ENCODE measurements at places on chromosomes 6 and 20.

- no peak for DNase-seq
Measured at GRCh38 chr6:75113446-75113845, 92.4 kb downstream of the COL12A1 start.

DNA sequence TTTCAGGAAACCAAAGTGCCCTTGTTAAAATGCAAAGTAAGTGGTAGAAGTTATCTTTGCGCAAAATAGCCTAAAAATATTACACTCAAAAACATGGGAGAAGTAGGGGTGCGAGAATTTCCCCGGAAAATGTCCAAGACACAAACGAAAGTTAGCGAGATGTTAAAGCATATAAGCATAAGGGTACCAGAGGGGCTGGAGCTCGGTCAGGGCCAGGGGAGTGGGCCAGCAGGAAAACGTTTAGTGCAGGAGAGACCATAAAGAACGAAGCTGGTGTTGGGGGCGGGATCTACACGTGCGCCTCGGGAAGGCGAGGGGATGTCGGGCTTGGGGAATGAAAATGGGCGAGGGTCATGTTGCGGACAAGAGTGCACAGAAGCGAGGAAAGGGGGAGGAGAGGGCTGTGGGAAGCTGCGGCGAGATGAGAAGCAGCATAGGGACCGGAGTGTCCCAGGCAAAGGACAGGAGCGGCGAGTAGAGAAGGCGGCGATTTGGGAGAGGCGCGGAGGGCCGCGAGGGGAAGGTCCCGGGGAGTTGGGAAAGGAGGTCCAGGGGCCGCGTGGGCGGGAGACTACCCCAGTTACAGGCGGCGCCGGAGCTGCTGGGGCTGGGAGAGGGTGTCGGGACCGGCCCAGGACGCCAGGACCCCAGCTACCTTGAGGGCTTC is 600 bp downstream of the XPO5 start:
- no peak for DNase-seq

GRCh38 chr6:111927321-111927720 is 54.1 kb upstream of the FYN start:
- DNase-seq, result no peak

- no peak for DNase-seq
Measured at GRCh38 chr20:49336786-49337185, 58.9 kb upstream of the ZNFX1 start.

- DNase-seq, result peak; percentile 16
Measured at GRCh38 chr6:3871515-3871914, 22.3 kb downstream of the FAM50B start.

GRCh38 chr6:56741472-56741871 is 98.8 kb upstream of the DST start:
- DNase-seq, result no peak

DNA sequence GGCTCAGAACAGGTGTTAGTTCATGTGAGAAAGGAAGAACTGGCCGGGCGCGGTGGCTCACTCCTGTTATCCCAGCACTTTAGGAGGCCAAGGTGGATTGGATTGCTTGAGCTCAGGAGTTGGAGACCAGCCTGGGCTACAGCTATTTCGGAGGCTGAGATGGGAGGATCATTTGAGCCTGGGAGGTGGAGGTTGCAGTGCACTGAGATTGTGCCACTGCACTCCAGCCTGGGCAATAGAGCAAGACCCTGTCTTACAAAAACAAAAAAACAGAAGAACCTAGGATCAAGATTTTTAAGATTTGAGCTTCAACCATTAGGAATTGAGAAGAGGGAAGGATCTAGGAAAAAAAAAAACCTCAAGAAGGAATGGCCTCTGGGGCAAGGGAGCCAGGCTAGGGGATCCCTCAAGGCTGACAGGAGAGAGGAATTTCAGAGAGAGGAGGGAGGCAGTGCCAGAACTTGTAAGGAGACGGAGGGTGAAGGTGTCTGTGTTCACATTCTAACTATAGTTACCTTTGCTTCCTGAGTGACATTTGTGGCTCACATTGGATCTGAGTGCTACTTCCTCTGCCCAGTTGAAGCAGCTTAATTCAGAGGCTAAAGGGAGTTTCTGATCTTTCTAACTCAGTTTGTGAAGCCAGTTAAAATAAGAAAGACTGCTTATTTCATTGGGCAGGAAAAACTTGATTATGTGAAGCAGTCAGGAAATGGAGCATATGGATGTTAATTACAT is 26.1 kb downstream of the CHMP4B start:
- DNase-seq, result no peak

GRCh38 chr6:91328241-91328640 is 741.4 kb upstream of the MAP3K7 start:
- DNase-seq, result no peak

GRCh38 chr20:64050261-64051032 is 1.0 kb upstream of the SOX18 start:
- no peak for DNase-seq

- DNase-seq, result no peak
Measured at GRCh38 chr6:160358225-160359119, 10.3 kb downstream of the SLC22A3 start.

DNA sequence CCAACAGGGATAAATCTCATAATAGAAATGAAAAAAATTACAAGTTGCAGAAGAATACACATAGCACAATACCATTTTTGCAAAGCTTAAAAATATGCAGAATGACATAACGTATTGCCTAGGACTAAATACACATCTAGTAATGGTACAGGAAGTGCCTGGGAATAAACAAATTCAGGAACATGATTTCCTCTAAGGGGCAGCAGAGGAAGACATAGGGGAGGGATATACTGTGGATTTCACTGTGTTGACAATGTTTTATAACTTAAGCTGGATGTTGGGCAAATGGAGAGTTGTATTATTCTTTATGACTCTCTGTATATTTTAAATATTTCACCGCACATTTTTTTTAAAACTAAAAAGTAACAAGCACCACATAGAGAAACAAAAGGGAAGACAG is 5.6 kb upstream of the GLO1 start:
- no peak for DNase-seq

GRCh38 chr20:16098890-16099639 is 474.2 kb downstream of the KIF16B start:
- DNase-seq, result no peak

GRCh38 chr20:22243067-22243466 is 341.3 kb downstream of the FOXA2 start:
- no peak for DNase-seq

- no peak for DNase-seq
Measured at GRCh38 chr6:132021552-132022375, 70.6 kb upstream of the CCN2 start.

DNA sequence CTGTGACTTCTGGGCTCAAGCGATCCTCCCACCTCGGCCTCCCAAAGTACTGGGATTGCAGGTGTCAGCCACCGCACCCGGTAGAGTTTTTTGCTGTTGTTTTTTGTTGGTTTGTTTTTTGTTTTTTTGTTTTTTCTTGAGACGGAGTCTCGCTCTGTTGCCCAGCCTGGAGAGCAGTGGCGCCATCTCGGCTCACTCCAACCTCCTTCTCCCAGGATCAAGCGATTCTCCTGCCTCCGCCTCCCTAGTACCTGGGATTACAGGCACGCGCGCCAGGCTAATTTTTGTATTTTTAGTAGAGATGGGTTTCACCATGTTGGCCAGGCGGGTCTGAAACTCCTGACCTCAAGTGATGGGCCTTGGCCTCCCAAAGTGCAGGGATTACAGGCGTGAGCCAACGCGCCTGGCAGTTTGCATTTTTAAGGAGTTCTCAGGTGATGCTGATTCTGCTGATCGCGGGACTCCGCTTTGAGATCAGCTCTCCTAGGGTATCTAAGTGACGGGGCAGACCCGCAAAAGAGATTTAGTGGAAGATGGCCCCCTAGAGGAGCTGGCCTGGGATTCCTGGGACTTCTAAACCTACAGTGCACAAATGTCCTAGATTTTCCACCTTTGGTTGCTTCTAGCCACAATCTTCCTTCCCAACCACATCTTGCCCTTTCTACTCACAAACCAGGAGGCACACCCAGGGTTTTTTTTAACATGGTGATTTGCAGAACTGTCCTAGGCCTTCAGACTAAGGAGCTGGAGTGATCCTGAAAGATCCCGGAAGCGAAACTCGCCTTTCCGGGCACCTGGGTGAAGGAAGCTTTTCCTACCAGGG is 45.2 kb downstream of the DPPA5 start:
- DNase-seq, result no peak

GRCh38 chr6:1908784-1909183 is 299.1 kb downstream of the FOXC1 start:
- no peak for DNase-seq

- no peak for DNase-seq
Measured at GRCh38 chr6:63527658-63528514, 44.4 kb upstream of the LOC128125822 start.

DNA sequence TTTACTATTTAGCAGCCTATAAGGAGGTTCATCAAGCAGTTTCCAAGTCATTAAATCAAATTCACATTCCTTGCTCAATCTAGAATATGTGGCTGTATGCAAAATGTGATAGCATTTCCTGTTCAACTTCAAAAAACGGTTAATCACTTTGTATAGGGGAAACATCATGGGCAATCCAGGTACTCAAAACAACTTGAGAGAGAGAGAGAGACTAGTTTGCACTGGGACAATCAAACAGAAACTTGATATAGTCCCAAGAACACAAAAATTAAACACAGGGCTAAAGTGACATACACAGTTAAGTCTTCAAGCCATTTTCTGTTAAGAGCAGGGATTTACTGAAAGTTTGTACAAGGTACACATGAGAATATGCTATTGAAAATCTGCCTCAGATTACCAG is 7.4 kb downstream of the CPNE1 start:
- DNase-seq, result no peak

- no peak for DNase-seq
Measured at GRCh38 chr6:131015630-131016263, 47.3 kb downstream of the EPB41L2 start.

DNA sequence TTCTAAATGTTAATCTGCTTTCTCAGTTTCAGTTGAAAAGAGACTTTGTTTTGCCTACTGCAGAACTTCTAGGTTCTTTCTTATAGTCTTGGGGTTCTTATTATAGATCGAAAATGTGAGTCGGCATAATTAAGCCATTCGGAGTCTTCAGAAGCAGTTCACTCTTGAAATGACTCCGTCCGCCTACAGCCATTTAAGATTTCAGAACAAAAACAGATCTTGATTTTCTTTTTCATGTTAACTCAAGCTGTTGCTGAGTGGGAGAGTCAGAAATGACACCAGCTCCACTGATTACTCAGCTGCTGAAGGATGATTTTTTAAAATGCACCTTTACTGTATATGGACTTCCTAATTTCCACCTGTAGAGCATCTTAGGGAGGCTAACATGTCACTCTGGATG is 15.9 kb downstream of the PRDM1 start:
- no peak for DNase-seq

DNA sequence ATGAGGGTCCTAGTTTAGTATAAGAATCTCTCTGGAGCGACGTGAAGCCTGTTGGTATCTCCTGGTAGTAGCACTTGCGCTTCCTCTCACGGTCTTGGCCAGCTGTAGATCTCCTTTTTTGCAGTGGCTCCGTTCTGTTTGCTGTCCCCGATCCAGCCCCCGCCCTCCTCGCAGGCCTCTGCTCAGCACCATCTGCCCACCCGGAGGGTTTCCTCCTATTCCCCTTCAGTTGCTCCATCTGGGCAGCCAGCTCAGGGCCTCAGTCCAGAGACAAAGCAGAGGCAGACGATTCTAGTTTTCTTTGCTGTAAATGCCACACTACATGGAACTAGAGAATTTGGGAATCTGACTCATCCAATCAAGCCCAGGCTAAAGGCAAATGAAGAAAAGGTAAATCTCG is 126.6 kb downstream of the TIAM2 start:
- DNase-seq, result no peak

DNA sequence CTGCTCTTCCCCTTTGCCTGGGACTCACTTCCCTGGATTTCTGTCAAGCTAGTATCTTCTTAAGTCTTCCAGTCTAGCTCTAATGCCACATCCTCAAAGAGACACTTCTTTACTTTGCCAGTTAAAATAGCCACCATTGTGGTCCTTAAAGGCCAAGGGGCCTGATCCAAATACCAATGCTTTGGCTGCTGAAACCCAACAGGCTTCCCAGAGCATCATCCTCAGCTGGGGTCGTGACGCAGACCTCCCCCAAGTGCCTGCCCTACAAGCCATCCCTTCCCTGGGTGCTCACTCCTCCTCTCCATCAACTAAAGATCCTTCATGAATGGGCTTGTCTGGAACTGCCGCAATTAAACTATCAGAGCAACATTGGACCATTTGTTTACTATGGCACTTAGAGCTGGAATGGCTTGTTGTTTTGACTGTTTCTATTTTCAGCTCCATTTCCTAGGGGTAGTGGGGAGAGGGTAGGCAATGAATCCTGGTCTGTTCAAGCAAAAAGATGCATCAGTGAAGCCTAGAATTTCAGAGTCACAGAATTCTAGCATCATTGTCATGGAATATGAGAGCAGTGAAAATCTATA is 79.6 kb upstream of the SIRPA start:
- DNase-seq, result peak; percentile 57

GRCh38 chr6:30147096-30147495 is 11.2 kb downstream of the TRIM40 start:
- DNase-seq, result no peak

GRCh38 chr6:159682810-159683209 is 10.2 kb downstream of the SOD2 start:
- no peak for DNase-seq

- no peak for DNase-seq
Measured at GRCh38 chr6:91098006-91098405, 511.1 kb upstream of the MAP3K7 start.

DNA sequence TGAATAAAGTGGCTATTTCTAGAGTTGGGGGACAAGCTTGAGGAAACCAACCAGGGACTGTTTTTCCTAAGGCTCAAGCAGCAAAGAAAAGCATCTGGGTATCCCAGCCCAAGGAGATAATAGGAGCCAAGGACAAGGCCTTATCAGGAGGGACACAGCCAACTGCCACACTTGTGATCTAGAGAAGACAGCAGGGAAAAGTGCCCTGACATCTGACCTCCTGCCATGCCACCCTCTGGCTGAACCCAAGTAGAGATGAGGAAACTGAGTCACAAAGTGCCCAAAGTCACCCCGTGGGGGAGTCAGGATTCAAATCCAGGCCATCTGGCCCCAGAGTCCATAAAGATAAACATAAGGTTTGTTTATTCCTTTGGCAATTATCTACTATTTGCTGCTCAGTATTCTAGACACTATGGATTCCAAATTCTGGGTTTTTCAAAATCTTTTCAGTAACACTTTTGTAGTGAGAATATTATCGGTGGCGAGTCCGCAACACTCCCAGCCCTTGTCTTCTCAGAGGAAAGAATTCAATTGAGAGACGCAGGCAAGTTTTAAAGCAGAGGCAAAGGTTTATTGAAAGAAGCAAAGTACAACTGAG is 3.5 kb upstream of the LBP start:
- no peak for DNase-seq

GRCh38 chr6:138580801-138581200 is 81.5 kb upstream of the NHSL1 start:
- DNase-seq, result no peak

- no peak for DNase-seq
Measured at GRCh38 chr6:70180183-70180900, 122.5 kb downstream of the COL9A1 start.

DNA sequence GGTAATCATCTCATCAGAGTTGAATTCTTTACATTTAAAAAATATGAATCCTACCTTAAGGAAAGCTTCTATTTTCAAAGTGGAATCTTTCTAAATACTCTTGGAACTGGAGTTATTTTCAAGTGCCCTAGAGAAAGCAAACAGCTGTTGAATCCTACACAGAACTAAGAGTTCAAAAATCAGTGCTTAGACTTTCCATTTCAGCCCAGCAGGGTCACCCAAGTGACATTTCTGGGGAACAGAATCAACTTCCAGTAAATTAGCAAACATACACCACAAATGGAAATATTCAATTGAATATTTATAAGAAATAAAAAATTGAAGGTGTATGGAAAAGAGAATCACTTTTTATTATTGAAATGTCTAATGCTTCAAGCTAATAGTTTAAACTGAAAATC is 427.7 kb upstream of the NOX3 start:
- DNase-seq, result no peak

- DNase-seq, result no peak
Measured at GRCh38 chr6:35413911-35414310, 38.2 kb upstream of the FANCE start.

Data from right atrium auricular region (tissue), 2 donors.